ENCODE measurements at places on chromosomes 16 and 17.

DNA sequence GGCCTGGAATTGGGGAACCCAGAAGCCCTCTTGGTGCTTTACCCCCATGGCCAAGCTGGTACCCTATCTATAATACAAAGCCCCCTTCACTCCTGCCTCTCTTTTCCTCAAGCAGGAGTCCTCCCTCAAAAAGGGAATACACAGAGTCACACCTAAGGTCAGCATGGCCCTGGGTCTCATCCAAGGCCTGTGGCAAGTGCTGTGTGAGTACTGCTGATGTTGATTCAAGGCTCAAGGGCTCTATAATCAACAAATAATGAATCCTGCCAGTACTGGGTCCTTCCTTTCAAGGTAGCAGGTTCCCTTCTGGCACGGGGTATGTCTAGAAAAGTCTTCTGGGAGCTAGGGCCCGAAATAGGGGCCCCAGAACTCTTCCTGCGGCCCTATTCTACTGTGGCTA lies 187.3 kb downstream of the CYB561 start:
- no peak for DNase-seq

DNA sequence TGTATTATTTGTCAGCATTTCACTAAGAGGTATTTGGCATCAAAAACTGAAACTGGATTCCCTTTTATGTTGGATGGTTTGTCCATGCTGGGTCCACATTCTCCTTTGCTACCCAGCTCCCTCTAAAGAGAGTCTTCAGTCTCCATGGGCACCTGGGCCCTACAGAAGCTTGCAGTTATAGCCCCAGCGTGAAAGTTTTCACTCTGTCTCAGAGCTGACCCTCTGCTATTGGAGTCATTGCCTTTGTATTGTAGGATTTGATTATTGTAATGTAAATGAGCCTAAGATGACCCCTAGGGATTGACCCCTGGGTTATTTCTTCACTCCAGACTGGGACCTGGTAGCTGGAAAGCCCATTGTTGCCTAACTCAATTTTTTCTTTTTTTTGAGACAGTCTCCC lies 1026.5 kb upstream of the EEF2KMT start:
- DNase-seq: no peak

GRCh38 chr17:48488548-48489106 lies 42.2 kb downstream of the HOXB1 start:
- no peak for DNase-seq

DNA sequence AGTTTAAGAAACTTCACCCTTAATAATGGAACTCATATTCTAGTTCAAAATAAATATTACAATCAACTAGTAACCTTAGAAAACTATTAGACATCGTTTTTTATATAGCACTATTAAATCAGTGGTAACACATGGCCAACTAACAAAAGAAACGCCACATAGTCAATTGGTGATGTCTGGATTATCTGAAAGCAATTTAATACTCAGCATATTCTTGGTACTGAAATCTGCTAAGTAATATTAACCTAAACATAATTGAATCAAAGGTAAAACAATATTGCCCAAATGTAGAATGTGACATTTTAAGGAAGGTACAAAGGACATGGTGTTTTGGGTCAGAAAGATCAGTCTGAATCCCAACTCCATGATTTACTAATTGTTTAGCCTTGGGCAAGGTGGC lies 11.1 kb upstream of the RSL1D1 start:
- no peak for DNase-seq

- no peak for DNase-seq
These were observed 624.3 kb downstream of the MAF start for GRCh38 chr16:78976212-78976611.

- no peak for DNase-seq
These were observed 145.2 kb upstream of the C17orf78 start for GRCh38 chr17:37230633-37231032.

DNA sequence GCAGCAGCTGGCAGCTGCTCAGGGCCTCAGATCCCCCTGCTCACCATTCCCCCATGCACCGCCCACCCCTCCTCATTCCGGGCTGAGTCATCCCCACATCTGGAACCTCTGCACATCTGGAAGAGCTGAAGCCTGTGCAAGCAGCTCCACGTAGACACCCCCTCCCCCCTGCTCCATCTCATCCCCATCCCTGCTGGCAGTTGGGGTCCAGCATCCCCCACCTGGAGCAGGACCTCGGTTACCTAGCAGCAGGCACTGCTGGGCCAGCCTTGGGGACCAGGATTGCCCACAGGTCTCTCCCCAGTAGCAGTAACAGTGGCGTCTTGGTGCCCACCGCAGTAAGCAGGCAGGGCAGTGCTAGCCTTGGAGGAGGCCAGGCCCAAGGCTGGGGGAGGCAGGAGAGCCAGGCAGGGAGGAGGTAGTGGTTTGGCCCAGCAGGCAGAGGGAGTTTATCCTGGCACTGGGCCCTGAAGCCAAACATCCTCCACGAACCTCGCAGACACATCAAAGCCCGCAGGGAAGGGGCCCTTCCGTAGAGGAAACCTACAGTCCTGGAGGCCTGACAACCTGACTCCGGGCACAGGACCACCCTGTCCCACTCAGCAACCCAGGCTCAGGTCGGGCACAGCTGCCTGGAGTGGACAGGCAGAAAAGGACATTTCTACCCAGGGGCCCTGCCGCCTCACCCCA lies 7.7 kb upstream of the TMEM92 start:
- DNase-seq: no peak

DNA sequence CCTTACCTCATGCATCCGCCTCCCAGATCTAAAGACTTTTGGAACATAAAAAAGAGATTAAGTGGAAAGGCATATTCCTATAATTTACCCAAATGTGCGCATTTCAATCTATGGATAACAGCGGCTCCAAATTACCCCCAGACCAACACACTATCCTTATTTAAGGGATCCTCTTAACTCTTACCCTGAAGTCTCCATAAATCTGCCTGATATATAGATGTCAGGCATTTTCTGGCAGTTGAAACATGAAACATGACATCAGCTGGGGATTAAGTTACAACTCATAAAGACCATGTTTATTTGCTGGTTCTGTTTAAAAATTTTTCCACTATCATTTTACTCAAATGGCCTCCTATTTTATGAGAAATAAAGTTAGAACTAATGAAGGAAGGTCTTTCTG lies 478.5 kb upstream of the SALL1 start:
- no peak for DNase-seq

- DNase-seq: no peak
These were observed 5.5 kb downstream of the PPP1R9B start for GRCh38 chr17:50144845-50145531.

GRCh38 chr16:90057738-90058173 lies 19.4 kb downstream of the PRDM7 start:
- DNase-seq: no peak

DNA sequence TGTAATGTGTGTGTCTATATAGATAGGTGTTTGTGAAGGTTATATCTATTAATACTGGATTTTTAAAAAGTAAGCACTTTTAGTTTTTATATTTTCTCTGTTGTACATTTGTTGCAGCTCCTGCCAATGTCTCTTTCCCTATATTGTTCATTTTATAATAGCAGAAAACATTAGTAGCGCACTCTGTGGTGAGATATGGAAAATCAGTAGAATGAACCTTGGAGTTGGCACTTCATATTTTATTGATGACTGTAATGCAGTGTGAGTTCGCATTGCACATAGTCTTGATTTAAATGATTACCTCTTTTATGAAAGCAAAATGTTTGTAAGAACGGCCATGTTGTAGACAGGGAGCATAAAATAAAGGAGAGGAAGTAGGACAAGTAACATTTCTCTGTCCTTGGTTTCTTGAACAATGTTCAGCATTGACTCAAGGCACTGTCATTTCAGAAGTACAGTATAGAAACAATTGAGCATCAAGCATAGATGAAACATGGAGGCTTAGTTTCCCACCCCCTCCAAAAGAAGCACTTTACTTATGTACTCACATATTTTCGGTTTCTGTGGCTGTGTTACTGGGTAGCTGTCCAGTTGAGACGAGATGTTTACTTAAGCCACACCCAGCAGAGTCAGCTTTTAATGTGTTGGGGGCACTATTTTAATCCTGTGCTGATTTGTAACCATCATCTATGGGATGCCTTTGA lies 74.0 kb downstream of the TANC2 start:
- no peak for DNase-seq

DNA sequence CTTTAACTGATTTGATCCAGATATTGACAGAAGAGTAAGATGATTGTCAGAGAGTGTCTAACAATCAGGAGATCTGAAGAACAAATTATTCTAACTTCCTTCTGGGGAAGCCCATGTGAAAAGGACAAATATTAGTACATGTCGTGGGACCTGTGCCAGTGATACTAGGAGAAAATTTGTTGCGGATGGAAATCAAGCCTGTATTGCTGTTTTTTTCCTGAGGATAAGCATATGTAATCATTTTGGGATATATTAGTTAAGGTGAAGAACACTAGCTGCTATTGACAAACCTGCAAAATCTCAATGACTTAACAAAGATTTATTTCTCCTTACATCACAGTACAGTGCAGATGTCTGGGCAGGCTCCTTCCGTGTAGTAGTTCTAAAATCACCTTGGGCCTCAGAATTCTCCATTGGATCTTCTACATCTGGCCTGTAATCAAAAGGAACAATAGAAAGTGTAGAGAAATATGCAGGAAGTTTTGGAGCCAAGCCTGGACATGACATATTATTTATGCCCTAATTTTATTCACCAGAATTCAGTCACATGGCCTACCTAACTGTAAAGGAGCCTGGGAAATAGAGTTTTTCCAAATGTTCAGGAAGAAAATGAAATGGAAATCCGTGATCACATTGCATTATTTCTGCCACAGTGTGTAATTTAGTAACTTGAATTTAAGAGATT lies 58.3 kb downstream of the CYB561 start:
- no peak for DNase-seq

DNA sequence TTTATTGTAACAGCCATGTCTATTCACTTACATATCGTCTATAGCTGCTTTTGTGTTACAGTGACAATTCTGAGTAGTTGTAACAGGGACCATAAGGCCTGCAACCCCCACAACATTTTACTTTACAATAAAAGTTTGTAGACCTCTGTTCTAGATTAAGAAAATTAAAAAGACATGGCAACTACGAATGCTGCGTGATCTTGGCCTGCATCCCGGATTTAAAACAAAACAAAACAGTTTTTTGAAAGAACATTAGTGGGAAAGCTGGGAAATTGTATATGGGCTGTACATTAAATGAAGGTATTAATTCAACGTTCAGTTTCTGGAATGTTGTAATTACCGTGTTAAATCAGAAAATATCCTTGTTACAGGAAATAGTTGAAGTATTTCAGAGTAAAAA lies 64.1 kb downstream of the RMI2 start:
- no peak for DNase-seq

DNA sequence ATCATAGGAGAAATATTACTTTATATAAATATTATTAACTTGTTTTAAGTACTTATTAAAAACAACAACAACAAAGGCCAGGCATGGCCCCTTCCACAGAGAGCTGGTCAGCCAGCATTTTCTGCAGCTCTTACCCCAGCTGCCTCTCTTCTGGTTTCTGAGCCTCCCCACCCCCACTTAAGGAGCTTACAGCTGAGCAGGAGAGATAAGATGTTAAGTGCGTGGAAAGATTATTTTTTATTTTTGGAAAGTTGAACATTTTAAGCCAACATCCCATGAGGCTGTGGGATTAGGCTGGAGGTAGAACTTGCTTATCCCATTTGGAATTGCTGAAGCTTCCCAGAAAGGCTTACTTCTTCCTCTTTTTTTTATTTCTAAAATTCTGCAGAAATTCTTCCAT lies 401.2 kb downstream of the SEC14L1 start:
- no peak for DNase-seq

- no peak for DNase-seq
These were observed 375.2 kb downstream of the SLC39A11 start for GRCh38 chr17:72717276-72717675.

DNA sequence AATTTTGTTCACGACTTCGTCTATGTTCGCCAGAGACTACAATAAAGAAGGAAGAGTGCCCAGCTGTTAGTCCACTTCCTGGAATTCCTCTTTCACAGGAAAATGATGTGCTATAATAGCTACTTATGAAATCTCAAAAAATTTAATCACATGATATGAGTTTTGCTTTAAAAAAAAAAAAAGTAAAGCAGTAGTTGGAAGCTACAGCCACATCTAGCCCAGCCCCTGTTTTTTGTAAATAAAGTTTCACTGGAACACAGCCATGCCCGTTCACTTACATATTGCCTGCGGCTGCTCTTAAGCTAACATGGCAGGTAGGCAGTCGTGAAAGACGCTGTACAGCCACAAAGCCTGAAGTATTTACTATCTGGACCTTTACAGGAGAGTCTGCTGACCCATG lies 15.3 kb downstream of the VPS53 start:
- no peak for DNase-seq

DNA sequence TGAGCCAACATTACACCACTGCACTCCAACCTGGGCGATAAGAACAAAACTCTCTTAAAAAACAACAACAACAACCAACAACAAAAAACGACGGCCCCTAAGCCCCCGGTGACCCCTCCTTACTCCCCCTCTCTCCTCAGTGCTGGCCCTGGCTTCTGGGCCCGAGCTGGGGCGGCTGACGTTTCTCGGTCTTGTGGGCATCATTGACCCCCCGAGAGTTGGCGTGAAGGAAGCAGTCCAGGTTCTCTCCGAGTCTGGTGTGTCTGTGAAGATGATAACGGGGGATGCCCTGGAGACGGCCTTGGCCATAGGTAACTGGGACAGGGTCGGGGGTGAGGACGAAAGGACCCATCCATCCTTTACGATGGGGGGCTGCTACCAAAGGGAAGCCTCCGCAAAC lies 52.7 kb downstream of the MEAK7 start:
- DNase-seq: no peak

- no peak for DNase-seq
These were observed 323.8 kb upstream of the TNRC6C start for GRCh38 chr17:77634710-77635109.

All from stimulated activated CD8-positive, alpha-beta memory T cell treated with anti-CD3 and anti-CD28 coated beads, Interleukin-4, amount 100 ng/mL, for 4 hours (primary cell).